ENCODE measurements at places on chromosomes 16 and 17.

GRCh38 chr16:49874613-49875237 is 18.8 kb upstream of the ZNF423 start:
- DNase-seq, result no peak

DNA sequence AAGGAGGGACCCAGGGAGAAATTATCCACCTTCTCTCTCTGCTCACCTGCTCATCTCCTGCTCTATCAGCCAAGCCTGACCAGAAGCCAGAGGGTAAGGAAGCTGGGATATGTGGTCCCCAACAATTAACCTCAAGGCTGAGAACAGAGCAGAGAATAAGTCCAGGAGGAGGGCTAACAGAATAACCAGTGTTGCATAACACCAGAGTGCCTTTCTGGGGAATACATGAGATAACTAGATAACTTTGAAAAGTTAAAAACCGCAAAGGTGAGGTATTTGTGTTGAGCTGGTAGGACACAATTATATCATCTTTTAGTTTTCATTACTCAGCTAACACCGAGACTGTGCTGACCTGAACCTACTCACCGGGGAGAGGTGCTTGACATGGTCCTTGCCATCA is 180.8 kb downstream of the SALL1 start:
- no peak for DNase-seq

- no peak for DNase-seq
Observed at GRCh38 chr17:2935632-2936031, 127.8 kb downstream of the OR1D5 start.

GRCh38 chr17:30782206-30782605 is 42.3 kb downstream of the CRLF3 start:
- no peak for DNase-seq

GRCh38 chr17:53765129-53765528 is 57.6 kb upstream of the KIF2B start:
- no peak for DNase-seq

Data from stimulated activated CD4-positive, alpha-beta T cell treated with anti-CD3 and anti-CD28 coated beads, Interleukin-2, amount 100 ng/mL, for 48 hours (primary cell).